ENCODE measurements at places on chromosomes 4 and X.

DNA sequence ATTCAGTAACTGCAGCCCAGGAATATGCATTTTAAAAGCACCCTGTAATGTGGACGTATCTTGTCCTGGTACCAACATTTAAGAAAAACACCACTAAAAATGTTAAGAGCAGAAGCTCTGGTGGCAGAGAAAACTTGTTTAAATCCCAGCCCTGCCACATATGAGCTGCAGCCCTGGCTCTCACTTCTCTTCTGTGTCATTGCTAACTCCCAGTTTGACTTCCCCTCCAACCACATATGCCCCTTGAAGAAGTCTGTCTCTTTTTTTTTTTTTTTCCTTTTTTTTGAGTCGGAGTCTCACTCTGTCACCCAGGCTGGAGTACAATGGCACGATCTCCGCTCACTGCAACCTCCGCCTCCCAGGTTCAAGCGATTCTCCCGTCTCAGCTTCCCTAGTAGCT lies 14.8 kb downstream of the LHFPL1 start:
- DNase-seq: no peak

- peak; percentile 13 for DNase-seq
Observed at GRCh38 chrX:9164533-9165426, 130.9 kb upstream of the FAM9B start.

DNA sequence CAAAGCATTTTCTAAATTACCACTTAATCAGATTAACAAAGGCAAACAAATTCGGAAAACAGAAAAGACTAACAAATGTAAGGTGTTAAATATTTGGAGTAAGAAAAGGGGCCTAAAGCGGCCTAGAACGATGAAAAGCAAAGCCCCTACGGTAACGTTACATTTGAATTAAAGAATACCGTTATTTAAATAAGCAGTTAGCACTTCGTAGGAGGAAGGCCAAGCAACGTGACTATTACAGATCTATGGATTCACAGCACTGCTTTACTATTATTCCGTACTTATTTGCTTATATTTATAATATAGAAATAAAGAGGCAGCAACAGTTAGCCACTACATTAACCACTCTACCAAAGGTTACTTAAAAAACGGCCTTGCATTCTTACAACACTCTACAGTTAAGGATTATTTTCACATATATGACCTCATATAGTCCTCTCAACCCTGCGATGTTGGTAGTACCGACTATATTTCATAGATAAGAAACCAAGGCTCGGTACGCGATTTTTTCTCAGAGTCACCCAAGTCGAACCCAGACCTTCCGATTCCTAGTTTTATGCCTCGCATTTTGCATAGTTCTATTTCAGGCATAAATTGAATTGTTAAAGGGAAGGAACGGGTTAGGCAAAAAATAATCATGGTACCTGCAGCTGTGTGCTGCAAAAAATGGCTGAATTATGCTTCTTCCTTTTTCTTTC lies 2.9 kb downstream of the KLHL15 start:
- DNase-seq: peak; percentile 36

DNA sequence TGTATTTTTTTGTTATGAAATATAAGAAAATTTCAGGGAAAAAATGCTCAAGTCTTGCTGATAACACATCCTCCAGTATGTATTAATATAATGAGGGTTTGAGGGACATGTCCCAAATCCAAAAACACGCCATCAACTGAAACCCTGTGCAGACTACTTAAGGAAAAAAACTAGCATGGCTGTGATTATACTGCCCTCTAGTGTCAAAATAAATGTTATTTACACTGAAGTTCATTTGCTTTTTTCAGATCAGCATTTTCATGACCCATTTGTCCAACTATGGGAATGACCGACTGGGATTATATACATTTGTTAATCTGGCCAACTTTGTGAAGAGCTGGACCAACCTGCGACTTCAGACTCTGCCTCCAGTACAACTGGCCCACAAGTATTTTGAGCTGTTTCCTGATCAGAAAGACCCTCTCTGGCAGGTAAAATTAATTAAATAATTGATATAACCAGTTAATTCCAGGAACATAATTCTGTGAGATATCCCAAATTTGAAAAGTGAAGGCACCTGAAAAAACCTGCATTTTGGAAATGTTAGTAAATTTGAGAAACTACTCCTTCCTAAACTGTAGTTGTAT lies 128.5 kb downstream of the PRSS12 start:
- DNase-seq: peak; percentile 81

- DNase-seq: no peak
Observed at GRCh38 chr4:19772581-19772980, 479.1 kb upstream of the SLIT2 start.

- DNase-seq: no peak
Observed at GRCh38 chr4:164591666-164592065, 162.3 kb upstream of the SMIM31 start.

DNA sequence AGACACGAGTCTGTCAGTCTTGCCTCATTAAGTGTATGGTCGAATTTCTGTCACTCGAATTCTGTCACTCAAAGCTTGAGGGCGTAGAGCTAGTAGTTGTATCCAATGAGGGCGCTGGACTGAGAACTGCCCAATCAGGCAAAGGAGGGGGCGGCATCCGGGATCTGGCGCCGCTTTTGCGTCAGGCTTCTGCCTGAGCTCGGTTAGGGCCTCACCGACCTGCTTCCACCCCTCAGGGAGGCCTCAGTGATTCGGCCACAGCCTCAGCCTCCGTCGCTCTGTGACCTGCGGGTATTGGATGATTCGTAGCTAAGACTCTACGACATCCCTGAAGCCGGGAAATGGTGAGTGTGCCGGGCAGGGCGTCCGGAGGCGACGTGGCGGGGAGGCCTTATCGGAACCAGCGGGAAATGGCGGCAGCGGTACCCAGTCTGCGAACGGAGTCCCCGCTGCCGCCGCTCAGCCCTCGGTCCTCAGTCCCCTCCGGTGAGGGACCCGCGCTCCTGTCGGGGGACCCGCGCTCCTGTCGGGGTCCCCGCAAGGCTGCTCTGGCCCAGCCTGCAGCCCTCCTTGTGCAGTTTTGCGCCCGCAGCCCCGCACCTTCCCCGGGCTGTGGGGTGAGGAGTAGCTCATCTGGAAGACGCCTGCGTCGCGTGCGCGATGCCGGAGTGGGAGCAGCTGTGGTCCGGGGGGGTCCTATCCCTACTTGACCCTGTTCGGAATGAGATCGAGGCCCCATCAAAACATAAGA lies 88.3 kb downstream of the ZNF718 start:
- peak; percentile 91 for DNase-seq

DNA sequence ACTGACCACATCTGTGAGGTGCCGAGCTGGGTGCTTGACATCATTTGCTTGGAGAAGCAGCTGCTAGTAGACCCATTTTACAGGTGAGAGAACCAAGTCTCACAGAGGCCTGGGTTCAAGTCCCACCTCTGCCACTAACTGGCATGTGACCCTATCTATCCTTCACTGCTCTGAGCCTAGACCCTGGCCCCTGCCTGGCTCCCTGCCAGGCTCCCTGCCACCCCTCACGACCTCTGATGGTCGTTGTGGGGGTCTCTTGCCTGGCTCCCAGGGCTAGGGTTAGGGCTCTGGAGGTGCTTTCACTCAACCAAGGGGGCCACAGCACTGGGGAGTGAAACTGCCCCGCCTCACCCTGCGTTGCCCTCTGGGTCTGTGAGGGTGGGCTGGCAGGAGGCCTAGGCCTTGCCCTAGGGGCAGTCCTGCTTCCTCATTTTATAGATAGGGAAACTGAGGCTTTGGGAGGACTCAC lies 7.2 kb upstream of the ADD1 start:
- DNase-seq: no peak

DNA sequence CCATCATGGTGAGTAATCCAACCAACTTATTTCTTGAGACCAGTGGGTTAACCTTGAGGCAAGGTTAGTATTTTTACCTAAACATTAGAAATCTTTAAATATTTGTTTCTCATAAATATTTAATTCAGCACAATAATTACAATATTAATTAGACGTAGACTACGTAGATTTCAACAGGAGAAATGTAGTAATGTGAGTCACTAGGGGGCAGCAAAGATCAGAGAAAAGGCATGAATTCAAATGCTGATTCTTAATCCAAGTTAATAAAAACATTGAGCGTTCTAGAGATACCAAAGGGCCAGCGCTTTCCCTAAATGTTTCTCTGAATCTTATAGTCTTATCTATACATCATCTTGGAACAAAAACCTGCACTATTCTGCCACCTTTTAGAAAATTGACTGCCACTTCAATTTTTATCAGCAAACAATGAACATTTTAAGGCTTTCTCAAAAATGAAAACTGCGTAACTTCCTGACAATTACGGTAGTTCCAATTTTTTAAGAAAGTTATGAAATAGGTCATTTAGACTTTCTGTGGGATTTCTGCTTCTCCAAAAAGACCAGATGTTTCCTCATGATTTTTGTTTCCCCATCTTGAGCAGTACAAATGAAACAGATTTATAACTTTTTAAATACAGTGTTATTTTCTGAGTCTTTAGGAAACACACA lies 180.7 kb downstream of the GASK1B start:
- peak; percentile 82 for DNase-seq

GRCh38 chrX:46218373-46218772 lies 326.8 kb downstream of the ZNF674 start:
- DNase-seq: no peak

- no peak for DNase-seq
Observed at GRCh38 chr4:186534056-186534455, 21.3 kb downstream of the MTNR1A start.

- DNase-seq: no peak
Observed at GRCh38 chr4:39134683-39135306, 47.5 kb upstream of the WDR19 start.
